Articular chondrocyte of knee joint (primary cell): ENCODE measurements at places on chromosomes 2 and 18. TPM values are rescaled to one million over a fixed set of nuclear protein-coding genes. Genes with fewer than 3 reads are reported as not detected.

Gene GPR45
- not detected in 2 replicates for total RNA-seq

Gene GCKR
- total RNA-seq = 0.43 and 0.78 TPM in 2 replicates

Gene UGT1A6
- total RNA-seq = not detected in 2 replicates

Gene POTEI
- not detected in 2 replicates for total RNA-seq

Gene NETO1
- total RNA-seq = not detected in 2 replicates

Gene VIT
- 13.5 and 16.2 TPM in 2 replicates for total RNA-seq

Gene IL1F10
- not detected in 2 replicates for total RNA-seq

Gene RIT2
- total RNA-seq = not detected in 2 replicates

Gene CCT4
- 122 and 136 TPM in 2 replicates for total RNA-seq

Gene GALNT14
- total RNA-seq = 0.13 and 0.86 TPM in 2 replicates

Gene GPBAR1
- total RNA-seq = 0.11 and 0.26 TPM in 2 replicates

Gene NPPC
- total RNA-seq = not detected in 2 replicates
